Stimulated activated CD4-positive, alpha-beta T cell treated with anti-CD3 and anti-CD28 coated beads, Interleukin-2, amount 100 ng/mL, for 4 hours (primary cell): ENCODE measurements at places on chromosomes 13 and 19.

GRCh38 chr19:30105727-30106126, 163.7 kb downstream of the URI1 start:
- no peak for DNase-seq

DNA sequence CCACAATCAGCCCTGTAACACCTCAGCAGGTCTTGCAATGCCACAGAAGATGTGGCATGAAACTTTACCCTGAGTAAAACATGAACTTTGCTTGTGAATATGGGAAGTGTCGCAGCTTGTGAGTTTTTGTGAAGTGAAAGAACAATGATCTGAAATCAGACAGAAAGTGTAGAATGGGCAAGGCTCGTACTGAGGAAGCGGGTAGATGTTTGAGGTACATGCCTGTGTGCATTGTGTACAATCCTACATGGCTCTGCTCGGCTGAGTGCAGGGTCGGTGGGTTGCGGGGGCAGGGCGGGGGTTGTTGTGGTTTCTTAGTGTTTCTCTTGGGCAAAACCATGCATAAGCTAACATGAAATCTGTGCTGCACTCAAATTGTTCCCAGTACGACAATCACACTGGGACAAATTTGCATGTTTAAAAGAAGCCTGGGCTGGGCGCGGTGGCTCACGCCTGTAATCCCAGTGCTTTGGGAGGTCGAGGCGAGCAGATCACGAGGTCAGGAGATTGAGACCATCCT, 1.1 kb downstream of the NLRP13 start:
- DNase-seq, result no peak

DNA sequence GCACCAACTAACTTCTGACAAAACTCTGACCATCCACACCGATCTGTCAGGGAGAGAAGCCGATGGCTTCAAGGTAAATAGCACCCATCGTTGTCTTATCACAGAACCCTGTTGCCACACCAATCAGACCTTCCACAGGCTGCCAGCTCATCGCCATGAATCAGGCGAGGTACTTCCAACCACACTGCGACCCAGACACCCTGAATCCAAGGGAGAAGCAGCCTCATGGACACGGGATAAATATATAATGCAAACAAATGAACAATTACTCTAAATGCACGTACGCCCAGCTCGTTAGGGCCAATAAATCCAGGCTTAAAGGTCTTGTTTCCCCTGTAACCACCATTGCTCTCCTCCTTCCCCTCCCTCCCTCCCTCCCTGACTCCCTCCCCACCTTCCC, 20.8 kb downstream of the RANBP3 start:
- DNase-seq, result no peak

DNA sequence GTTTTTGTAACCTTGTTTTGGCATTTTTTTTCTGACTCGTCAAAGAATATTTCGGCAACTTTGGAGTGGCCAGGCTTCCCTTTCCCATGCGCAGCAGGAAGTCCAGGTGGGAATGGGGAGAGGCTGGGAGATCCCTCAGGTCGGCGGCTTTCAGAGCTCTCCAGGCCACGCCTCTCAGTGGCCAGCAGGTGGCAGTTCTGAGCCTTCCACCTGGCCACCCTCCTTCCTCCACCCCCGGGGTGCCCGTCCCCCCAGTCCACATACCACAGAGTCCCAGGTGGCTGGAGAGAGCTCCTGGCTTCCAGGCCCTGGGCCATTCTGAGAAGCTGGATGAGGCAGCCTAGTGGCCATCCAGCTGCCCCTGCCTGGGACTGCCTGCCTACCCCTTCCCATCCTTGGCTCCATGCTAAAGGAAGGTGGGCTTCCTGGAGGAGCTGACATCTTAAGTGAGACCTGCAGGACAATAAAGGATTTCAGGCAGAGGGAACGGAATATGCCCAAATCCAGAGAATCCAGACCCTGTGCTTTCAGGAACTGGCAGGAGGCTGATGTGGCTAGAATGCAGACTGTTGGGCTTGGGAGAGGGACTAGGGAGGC, 46.3 kb downstream of the CCNE1 start:
- no peak for DNase-seq

- DNase-seq, result no peak
Observed at GRCh38 chr13:70191034-70191433, 82.8 kb upstream of the KLHL1 start.

DNA sequence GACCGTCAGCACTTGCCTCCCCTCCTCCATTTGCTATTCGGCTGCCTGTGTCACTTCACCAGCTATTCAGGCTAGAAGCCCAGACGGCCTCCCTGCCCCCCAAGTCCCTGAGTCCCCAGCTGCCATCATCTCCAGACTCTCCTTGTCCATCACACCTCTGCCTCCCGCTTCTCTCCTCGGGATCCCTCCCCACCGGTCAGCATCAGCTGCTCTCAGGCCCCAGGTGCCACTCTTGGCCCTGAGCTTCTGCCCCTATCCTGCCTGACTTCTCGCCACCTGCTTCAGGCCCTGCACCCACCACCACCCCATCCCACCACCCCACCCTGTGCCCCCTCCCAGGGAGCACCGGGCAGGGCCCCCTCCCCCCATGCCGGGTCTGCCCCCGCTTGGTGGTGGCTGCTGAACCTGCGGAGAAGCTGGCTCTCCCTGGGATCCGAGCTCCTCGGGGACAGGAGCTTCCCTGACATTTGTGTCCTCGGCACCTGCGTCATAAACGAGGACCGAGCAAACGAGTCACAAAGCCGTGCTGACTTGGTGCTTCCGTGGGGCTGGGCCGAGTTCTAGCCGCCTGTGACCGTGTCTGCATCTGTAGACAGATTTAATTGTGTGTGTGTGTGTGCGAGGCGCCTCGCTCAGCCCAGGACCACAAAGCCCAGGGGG, 70.3 kb upstream of the MCF2L start:
- no peak for DNase-seq
